ENCODE measurements at places on chromosomes 13 and 19.
A peak's percentile ranks its signal among the peaks of the same experiment; 100 is the strongest.

DNA sequence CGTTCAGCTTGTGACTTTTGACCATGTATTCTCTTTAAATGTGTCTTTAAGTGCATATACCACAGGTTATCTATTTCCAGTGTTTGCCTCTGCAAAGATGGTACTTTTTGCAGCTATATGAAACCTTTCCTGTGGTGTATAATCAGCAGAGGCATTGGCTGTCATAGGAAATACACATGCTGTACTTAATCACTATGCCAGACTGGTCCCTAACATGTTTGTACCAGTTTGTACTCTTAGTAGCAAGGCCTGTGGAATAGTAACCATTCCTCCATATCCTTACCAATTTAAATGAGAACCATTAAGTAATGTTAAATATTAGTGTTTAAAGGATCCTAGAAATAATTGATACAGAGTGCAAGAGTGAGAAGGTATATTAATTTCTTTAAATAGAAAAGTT is 69.8 kb downstream of the CDK8 start:
- DNase-seq: no peak

DNA sequence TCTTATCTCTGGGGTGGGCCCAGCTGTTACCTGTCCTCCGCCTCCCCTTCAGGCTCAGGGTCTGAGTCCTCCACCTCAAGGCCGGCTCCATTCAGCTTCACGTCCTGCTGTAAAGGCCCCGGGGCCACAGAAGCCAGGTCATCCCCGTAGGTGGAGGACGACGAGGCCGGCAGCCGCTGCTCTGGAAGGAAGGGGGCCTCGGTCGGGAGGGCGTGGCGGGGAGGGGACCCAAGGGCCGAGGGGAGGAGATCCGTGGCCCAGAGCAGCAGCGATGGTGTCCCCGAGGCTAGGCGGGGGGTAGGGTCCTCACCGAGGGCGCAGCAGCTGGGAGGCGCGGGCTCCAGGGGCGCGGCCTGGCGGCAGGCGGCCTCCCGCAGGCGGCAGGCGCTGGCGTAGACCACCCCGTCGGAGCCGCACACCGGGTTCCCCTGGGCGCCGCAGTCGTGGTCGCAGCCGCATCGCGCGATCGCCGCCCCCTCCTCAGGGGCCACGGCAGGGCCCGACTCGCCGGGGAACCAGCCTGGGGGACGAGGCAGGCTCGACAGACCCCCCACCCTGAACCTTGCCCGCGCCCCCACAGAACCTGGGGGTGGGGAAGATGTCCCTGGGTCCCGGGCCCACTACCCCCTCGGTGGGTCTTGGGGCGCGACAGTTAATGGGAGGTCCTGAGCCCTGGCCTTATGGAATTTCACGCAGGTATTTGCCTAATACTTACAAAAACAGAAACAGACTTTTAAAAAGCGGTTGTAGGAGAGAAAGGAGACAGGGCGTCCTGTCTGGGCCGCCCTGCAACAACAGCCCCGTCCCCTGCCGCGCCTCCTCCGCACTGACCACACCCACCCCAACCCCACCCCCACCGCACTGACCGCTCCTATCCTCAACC is 7.6 kb downstream of the F2RL3 start:
- DNase-seq: no peak

GRCh38 chr13:113621046-113621445 is 36.5 kb downstream of the TFDP1 start:
- DNase-seq: no peak

DNA sequence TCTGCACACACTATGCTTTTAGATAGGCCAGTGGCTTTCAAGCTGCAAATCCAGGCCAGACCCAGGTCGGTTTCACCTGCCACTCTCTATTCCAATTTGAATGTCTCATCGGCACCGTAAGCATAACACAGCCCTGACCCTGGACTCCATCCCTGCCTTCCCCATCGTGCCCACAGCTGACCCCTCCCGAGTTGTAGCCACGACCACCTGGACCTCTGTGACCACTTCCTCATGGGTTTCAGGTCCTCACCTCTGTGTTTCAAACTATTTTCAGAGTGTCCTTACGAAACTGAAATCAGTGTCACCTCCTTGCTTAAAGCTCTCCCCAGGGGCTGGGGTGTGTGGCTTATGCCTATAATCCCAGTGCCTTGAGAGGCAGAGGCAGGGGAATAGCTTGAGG is 9.0 kb upstream of the HSH2D start:
- no peak for DNase-seq

- DNase-seq: peak; percentile 84
Observed at GRCh38 chr19:13839130-13839937, 37.6 kb upstream of the NANOS3 start.

DNA sequence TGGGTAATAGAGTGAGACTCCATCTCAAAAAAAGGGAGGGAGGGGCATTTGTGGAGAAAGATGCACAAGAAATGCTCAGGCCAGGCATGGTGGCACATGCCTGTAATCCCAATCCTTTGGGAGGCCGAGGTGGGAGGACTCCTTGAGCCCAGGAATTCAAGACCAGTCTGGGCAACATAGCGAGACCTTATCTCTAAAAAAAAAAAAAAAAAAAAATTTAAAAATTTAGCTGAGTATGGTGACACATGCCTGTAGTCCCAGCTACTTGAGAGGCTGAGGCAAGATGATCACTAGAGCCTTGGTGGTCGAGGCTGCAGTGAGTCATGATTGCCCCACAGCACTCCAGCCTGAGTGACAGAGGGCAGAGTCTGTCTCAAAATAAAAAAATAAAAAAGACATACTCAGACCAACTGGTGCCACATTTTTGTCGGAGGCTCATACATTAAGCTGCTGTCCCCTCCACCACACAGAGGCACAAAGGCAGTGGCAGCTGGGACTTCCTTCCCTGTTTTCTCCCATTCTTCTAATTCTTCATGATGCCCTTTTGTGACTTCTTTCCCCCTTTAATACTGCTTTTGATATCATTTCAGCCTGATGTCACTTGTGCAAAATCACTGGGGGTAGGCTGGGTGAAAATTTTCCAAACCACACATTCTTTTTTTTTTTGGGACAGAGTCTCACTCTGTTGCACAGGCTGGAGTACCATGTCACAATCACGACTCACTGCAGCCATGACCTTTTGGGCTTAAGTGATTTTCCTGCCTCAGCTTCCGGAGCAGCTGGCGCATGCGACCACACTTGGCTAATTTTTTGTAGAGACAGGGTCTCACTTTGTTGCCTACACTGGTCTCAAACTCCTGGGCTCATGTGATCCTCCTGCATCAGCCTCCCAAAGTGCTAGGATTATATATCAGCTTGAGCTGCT is 26.8 kb upstream of the CXCL17 start:
- peak; percentile 12 for DNase-seq

DNA sequence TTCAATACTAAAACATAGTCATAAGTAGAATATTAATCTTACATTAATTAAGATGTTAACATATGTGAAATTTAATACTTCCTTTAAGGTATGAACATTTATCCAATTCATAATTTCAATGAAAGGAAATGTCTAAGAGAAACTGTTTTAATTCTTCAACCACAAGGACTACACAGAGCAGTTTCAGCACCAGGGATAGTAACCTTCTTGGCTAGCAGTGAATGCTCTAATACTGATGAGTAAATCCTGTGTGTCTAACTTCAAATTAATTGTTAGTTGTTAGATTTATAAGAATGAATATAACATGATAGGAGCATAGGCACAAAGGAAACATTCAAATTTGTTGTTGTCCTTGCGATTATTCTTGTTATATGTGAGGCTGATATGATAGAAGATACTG is 15.6 kb upstream of the NBEA start:
- peak; percentile 15 for DNase-seq

DNA sequence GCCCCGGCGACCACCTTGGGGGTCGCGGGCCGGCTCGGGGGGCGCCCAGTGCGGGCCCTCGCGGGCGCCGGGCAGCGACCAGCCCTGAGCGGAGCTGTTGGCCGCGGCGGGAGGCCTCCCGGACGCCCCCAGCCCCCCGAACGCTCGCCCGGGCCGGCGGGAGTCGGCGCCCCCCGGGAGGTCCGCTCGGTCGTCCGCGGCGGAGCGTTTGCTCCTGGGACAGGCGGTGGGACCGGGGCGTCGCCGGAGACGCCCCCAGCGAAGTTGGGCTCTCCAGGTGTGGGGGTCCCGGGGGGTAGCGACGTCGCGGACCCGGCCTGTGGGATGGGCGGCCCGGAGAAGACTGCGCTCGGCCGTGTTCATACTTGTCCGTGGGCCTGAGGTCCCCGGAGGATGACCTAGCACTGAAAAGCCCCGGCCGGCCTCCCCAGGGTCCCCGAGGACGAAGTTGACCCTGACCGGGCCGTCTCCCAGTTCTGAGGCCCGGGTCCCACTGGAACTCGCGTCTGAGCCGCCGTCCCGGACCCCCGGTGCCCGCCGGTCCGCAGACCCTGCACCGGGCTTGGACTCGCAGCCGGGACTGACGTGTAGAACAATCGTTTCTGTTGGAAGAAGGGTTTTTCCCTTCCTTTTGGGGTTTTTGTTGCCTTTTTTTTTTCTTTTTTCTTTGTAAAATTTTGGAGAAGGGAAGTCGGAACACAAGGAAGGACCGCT is 729 bp downstream of the STK11 start:
- DNase-seq: no peak

GRCh38 chr13:26759907-26760831 is at the start of gene GPR12:
Gene GPR12, minus strand, starts transcription at chr13:26760786. Its CDS starts 959 bp downstream, at chr13:26759827.
- DNase-seq: no peak

DNA sequence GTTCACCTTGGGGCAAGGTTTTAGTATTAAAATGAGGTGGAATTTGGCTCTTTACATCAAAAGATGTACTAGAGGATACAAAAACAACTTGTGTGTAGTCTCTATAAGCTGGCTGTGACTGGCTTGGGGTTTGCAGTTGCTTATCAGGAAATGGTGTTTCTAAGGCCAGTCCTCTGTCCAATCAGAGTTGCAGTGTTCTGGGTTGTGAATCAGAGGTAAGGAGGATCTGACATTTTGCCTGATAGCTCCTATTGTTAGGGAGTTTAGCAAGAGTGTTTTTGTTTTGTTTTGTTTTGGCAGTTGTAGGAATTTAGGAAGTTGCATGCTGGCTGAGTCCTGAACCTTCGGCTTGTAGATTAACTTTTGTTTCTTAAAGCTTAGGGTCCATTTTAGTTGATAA is 20.1 kb upstream of the ESD start:
- no peak for DNase-seq

GRCh38 chr19:46697204-46697960 is 19.5 kb downstream of the PRKD2 start:
- no peak for DNase-seq

- DNase-seq: no peak
Observed at GRCh38 chr13:41639237-41639904, 182.0 kb downstream of the RGCC start.

DNA sequence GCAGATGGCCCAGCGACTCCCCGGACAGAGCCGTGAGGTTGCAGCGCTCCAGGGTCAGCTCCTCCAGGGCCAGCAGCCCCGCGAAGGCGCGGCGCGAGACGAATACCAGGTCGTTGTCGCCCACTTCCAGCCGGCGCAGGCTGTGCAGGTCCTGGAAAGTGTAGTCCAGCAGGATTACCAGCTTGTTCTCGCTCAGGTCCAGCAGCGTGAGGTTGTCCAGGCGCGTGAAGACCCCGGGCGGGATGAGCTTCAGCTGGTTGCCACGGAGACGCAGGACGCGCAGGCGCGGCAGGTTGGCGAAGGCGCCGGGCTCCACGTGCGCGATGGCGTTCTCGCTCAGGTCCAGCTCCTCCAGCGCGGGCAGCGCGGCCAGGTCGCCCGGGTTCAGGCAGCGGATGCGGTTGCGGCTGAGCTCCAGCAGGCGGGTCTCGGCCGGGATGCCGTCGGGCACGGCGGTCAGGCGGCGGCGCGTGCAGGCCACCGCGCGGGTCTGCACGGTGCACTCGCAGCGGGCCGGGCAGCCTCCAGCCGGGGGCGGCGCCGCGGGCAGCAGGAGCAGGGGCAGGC is 9.3 kb upstream of the PEAK3 start:
- DNase-seq: no peak

DNA sequence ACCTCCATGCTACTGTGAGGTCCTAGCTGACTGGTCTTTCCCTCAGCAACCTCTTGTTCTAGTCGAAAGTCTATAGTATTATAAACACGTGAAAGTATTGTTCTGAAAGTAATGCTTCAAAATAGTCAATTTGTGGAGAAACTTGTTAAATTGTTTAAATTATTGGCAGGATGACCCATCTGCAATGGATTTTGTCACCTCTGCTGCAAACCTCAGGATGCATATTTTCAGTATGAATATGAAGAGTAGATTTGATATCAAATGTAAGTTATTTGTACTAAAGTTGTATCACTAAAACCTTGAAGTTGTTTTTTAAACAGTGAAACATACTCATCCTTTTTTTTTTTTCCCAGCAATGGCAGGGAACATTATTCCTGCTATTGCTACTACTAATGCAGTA is 25.9 kb downstream of the UBA2 start:
- no peak for DNase-seq

- DNase-seq: peak; percentile 70
Observed at GRCh38 chr13:77298426-77298825, 28.5 kb downstream of the MYCBP2 start.

- no peak for DNase-seq
Observed at GRCh38 chr13:24740014-24740890, 23.7 kb upstream of the RNF17 start.

Data from Kasumi-1 (cell line).